Stimulated activated CD4-positive, alpha-beta T cell treated with anti-CD3 and anti-CD28 coated beads, Interleukin-15, amount 100 ng/mL, for 1 hour (primary cell): ENCODE measurements at places on chromosomes 6 and 20.

DNA sequence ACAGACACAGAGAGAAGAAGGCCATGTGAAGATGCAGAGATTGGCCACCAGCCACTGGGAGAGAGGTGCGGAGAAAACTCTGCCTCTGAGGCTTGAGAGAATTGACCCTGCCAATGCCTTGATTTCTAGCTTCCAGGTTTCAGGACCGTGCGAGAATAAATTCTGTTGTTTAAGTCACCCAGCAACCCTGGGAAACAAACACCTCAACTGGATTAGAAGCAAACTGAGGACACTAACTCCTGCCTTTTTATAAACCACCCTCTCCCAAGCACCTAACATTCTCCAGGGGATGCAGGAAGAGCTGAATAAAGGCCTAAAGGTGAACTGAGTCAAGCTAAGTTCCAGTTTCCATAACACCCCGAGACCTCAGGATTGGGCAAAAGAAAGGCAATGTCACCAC, 136.1 kb downstream of the ANKRD60 start:
- DNase-seq = no peak

- no peak for DNase-seq
These were observed 378.0 kb upstream of the FLRT3 start for GRCh38 chr20:14715400-14715799.

DNA sequence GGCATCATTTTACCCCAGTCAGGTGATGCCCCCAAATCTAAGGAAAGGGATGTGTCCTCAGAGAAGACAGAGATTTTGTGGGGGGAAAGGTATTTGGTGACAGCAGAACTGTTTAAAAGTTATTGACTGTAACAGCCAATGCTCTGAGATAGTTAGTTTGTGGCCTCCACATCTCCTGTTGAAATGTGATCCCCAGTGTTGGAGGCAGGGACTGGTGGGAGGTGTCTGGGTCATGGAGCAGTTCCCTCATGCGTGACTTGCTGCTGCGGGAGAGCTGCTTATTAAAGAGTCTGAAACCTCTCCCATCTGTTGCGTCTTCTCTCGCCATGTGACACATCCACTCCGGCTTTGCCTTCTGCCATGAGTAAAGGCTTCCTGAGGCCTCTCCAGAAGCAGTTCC, 282.8 kb upstream of the FOXQ1 start:
- DNase-seq = no peak

GRCh38 chr6:144263786-144264185, 21.3 kb upstream of the UTRN start:
- DNase-seq = no peak

- no peak for DNase-seq
These were observed 12.1 kb upstream of the CTCFL start for GRCh38 chr20:57536771-57537724.

GRCh38 chr20:10609770-10610169, 64.0 kb downstream of the JAG1 start:
- DNase-seq = no peak

DNA sequence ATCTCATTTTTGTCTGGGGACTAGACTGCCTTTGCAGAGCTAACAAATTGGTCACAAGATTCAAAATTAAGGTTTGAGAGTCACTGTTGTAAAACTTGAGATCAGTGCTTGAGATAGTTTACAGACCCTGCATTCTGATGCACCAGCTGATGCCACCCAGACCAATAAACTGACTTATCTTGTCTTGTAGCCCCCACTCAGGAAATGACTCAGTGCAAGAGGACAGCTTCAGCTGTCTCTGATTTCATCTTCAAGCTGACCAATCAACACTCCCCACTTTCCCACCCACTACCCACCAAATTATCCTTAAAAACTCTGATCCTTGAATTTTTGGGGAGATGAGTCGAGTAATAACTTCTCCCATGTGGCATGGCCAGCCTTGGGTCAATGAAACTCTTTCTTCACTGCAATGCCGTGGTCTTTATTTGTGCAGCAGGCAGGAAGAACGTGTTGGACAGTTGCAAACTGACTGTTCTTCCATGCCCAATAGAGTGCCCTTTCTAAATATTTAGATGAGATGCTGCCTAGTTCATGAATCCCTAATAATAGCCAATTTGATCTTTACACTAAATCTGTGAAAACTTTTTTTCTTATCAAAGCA, 48.3 kb upstream of the PROKR2 start:
- DNase-seq = no peak

- DNase-seq = no peak
These were observed 186.2 kb downstream of the HDGFL1 start for GRCh38 chr6:22755605-22756004.

GRCh38 chr6:36289281-36289878, 19.5 kb downstream of the PNPLA1 start:
- no peak for DNase-seq

DNA sequence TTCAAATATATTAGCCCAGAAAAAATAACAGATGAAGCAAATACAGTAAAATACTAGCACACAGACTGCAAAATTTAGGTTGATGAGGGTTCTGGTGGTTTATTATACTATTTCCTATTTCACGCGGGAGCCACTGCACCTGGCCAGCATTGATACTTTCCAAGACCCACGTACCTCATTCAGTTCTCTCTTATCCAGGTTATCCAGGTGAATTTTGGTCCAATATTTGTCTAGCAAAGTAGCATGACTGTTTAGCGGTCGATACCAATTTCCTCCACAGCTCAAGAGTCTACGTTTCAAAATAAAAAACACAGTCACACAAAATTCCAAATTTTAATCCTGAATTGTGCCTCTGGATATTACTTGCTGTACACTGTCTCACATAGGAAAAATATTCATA, 34.8 kb downstream of the MDN1 start:
- DNase-seq = no peak

GRCh38 chr20:23602241-23602640, 3.5 kb downstream of the CST9 start:
- DNase-seq = no peak

DNA sequence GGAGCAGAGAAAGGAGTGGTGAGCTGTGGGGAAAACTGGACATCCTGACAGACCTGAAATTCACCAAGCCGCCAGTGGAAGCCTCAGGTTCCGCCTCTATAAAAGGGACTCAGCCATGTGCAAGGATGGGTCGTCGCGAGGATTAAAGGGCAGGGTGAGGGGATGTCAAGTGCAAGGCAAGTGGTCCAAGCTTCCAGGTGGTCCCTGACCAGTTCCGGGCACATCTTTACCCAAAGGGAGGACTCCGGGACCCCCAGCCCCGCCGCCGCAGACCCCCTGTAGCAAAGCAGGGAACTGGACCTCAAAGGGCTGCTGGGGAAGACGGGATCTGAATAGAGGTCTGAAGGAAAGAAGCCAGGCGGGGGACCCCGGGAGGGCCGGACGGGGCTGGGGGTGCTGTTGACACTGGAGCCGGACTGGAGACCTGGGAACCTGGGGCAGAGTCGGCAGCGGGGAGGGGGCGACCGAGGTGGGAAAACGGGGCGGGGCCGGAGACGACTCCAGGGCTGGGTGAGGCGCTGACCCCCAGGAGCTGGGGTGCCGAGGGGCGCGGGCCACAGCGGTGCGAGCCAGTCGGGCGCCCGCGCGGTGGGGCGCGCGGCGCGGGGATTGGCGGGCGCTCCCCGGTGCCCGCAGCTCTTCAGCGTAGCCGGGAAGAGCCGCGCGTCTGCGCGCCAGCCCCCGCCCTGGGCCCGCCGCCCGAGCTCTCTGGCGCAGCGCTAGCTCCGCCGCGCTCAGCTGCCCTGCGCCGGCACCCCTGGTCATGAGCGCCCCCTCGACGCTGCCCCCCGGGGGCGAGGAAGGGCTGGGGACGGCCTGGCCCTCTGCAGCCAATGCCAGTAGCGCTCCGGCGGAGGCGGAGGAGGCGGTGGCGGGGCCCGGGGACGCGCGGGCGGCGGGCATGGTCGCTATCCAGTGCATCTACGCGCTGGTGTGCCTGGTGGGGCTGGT, at the start of gene SSTR4:
Gene SSTR4 (plus strand): TSS at position 592 of the 951 bp plus-strand sequence. CDS start 172 bp downstream, at position 764.
- DNase-seq = no peak

- DNase-seq = no peak
These were observed 2.1 kb downstream of the ZC3H12D start for GRCh38 chr6:149482545-149483333.

GRCh38 chr6:132490024-132490423, 22.9 kb downstream of the STX7 start:
- DNase-seq = no peak

GRCh38 chr6:157597461-157598312, 216.7 kb downstream of the ZDHHC14 start:
- DNase-seq = peak; percentile 16

DNA sequence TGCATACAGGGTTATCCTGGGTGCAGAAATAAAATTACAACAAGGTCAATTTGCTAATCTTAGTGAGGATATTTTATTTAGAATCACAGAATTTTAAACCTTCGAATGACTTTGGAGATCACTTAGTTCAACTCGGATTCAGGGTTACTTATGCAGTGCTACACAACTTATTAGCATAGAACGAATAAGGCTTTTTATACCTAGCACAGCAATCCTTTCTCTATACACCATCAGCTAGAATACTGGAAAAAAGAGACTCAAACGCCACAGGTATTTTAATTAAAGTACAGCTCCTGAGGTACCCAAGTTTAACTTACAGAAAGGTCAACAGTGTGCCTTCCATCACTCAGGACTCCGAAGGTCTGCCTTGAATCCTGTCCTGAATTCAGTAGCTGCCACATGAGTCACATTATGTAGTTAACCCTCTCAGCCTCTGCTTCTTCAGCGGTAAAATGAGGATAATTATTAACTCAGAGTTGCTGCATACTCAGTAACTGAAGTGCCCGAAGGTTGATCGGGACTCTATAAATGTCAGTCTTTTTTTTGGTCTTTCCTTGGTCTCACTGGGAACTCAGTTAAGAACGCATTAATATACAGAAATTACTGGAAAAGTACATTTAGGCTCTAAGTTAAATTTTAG, 6.0 kb upstream of the QKI start:
- no peak for DNase-seq

DNA sequence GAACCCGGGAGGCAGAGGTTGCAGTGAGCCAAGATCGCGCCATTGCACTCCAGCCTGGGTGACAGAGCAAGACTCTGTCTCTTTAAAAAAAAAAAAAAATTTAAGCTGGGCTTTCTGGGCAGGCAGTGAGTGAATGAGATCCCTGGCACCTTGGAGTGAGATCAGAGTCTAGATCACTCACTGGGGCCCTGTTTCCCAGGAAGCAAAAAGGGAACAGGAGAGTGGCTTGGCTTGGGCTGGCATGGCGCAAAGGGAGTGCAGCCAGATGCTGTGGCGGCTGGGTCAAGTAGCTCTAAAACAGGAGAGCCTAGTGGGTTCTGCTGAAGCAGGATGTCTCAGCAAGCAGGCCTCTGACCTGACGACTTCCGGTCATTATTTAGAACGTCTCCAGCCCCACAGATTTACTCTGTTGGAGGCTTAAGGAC, 10.4 kb downstream of the PLCG1 start:
- no peak for DNase-seq

DNA sequence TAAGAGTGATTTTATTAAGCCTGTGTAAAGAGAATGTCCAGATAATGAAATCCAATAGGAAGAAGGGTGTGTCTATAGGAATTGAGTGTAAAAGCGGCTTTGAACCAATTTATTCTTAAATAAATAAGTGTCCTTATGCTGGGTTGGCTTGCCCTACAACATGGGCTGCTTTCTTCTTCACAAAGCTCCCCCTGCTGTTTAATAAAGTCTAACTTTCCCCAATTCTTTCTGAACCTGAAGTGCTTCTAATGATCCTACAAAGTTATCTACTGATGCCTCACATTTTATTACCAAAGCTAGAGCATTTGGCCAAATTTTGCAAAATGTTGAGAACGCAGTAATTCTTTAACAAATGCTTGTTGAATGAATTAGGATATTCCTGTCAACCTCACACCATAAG, 36.3 kb upstream of the SIRT5 start:
- DNase-seq = no peak

- DNase-seq = no peak
These were observed 289.8 kb downstream of the FRK start for GRCh38 chr6:115770851-115771250.

DNA sequence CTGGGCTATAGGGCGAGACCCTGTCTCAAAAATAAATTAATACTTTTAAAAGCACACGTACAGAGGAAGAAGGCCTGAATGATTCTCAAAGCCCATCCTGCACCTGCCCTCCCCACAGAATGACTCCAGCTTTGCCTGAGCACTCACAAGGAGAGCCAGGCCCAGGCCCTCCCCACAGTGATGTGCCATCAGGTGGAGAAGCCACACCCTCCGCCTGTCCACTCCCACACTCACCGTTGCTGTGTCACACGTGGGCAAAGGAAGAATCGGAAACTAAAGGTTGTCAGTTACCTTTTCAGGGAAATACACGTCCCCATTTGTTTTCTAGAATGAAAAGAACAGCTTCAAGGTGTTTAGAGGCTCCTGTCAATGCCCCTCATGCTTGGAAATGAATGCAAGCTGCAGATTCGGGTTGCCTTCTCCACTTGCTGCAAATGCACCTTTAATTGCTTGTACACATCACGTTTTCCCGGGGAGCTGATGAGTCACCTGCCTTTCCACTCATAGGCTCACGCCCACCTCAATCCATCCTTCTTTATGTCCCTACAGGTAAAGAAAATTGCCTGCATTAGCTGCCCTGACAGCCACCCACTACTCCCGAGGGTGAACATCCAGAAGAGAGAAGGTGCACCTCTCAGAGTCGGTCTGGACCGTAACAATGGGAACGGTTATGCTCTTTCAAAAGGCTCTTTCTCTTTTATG, 45.5 kb upstream of the AFDN start:
- no peak for DNase-seq

GRCh38 chr6:158042245-158042798, 60.7 kb downstream of the SYNJ2 start:
- no peak for DNase-seq

- no peak for DNase-seq
These were observed 757.0 kb downstream of the PTPRT start for GRCh38 chr20:42432496-42433334.

GRCh38 chr6:44660561-44661220, 273.2 kb downstream of the CDC5L start:
- DNase-seq = no peak

DNA sequence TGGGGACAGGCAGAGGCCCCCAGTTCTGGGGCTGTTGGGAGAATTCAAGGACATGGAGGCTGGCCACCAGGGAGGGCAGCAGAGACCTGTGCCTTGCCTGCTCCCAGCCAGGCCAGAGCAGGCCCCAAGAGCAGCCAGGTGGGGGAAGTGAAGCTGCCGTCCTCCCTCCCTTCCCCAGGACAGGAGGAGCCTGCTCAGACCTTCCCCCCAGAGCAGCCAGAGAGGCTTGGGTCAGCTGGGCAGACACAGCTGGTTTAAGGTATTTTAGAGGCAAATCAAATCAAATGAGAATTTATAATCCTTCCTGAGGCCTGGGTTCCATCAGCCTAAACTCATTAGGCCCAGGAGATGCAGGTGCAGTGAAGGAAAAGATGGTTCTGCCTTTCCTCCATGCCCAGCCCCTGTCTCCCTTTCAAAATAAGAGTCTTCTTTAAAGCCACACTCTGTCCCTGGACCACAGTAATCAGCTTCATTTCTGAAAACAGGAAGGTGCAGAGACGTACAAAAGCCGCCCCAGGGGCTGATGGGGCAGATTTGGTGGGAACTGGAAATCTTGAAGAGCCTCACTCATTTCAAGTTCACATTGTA, 21.7 kb downstream of the BMP7 start:
- no peak for DNase-seq

- no peak for DNase-seq
These were observed 34.9 kb downstream of the ERMARD start for GRCh38 chr6:169786349-169786748.

GRCh38 chr6:3661390-3661789, 90.1 kb downstream of the PXDC1 start:
- no peak for DNase-seq
